ENCODE measurements at places on chromosomes 5 and 9.

- no peak for DNase-seq
Observed at GRCh38 chr9:75939536-75940111, 49.2 kb downstream of the PCSK5 start.

- no peak for DNase-seq
Observed at GRCh38 chr5:90162324-90162723, 247.2 kb downstream of the CETN3 start.

DNA sequence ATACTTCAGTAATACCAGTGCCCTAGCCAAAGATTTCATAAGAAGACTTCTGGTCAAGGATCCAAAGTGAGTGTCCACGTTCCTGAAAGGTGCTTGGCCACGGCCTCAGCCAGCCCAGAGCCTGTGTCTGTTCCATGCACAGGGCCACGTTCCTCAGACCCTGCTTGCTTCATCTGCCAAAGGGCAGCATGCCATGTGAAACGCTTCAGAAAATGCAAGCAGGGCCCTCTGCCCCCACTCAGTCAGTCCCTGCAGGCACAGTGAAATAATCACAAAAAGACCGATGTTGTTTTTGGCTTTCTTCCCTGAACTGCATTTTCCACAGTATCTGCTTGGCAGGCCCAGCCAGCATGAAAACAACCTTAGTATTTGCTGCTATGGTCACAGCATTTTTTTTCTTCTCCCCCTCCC, 85.5 kb upstream of the CTSL start:
- DNase-seq, result no peak

DNA sequence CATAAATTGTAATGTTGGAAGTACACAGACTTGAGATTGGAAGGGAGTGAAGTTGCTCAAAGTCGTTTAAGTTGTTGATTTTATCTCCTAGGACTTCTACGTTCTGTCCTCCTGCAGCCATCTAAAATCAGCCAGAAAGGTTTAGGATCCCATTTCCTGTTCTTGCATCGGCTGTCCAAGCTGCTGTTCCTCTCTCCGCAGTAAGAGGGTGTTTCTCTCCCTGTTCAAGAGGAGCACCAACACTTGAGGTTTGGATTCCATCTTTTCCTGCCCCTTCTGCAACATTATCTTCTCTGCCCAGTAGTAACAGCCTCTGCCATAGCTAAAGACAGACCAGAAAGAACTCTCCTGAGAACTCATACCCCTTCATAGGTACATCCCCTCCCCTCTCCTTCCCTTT, 373.4 kb downstream of the GADD45G start:
- no peak for DNase-seq

GRCh38 chr5:9716838-9717281, 86.7 kb upstream of the TAS2R1 start:
- DNase-seq, result no peak

- no peak for DNase-seq
Observed at GRCh38 chr5:1299961-1300360, 5.1 kb upstream of the TERT start.

DNA sequence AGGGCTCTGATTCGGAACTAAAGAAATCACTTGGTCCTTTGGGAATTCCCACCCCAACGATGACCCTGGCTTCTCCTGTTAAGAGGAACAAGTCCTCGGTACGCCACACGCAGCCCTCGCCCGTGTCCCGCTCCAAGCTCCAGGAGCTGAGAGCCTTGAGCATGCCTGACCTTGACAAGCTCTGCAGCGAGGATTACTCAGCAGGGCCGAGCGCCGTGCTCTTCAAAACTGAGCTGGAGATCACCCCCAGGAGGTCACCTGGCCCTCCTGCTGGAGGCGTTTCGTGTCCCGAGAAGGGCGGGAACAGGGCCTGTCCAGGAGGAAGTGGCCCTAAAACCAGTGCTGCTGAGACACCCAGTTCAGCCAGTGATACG, 83.4 kb downstream of the GOLPH3 start:
- no peak for DNase-seq

All from T follicular helper cell (primary cell).